ENCODE measurements at places on chromosomes 1 and 21.

- no peak for DNase-seq
Measured at GRCh38 chr21:43277481-43278351, 108.9 kb downstream of the CRYAA start.

GRCh38 chr1:1144122-1144842 is 28.4 kb upstream of the C1orf159 start:
- no peak for DNase-seq

DNA sequence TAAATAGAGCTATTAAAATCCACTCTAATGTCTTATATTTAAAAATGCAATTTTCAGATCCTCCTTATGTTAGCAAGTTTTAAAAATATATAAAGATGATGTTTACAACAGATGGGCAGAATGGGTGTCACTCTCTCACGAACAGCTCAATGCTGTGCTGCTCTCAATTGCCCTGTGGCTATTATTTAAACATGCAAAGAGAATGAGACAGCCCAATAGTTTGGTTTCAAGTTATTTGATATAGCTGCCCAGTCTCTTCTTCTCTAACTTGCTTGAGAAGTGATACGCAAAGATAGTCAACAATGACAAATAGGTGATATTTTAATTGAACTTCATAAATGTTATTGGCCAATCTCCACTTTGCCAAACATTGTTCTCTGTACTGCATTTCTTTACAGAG is 199.3 kb upstream of the GREM2 start:
- DNase-seq, result no peak

GRCh38 chr1:95067062-95067461 is 5.7 kb downstream of the ALG14 start:
- DNase-seq, result no peak

All from NCI-H1092 (cell line).